ENCODE measurements at places on chromosomes 3 and 15.

- DNase-seq = peak; percentile 81
- H3K4me3 ChIP-seq = no peak overlapping the region
- H3K27me3 ChIP-seq = no peaks in the 10 kb centered on the region
- peaks cover 10% of the 10 kb centered on the region for H3K4me1 ChIP-seq
- H3K27ac ChIP-seq = no peak overlapping the region
Observed at GRCh38 chr15:73677146-73677607, 7.0 kb upstream of the CD276 start.

GRCh38 chr3:46365041-46365440 is 5.7 kb upstream of the CCR5 start:
- H3K27ac ChIP-seq = no peak overlapping the region
- no peak for DNase-seq

- no peaks in the 10 kb centered on the region for H3K4me1 ChIP-seq
- H3K36me3 ChIP-seq = no peaks in the 10 kb centered on the region
- H3K27me3 ChIP-seq = no peaks in the 10 kb centered on the region
Observed at GRCh38 chr3:129204473-129204872, 20.8 kb upstream of the CNBP start.

DNA sequence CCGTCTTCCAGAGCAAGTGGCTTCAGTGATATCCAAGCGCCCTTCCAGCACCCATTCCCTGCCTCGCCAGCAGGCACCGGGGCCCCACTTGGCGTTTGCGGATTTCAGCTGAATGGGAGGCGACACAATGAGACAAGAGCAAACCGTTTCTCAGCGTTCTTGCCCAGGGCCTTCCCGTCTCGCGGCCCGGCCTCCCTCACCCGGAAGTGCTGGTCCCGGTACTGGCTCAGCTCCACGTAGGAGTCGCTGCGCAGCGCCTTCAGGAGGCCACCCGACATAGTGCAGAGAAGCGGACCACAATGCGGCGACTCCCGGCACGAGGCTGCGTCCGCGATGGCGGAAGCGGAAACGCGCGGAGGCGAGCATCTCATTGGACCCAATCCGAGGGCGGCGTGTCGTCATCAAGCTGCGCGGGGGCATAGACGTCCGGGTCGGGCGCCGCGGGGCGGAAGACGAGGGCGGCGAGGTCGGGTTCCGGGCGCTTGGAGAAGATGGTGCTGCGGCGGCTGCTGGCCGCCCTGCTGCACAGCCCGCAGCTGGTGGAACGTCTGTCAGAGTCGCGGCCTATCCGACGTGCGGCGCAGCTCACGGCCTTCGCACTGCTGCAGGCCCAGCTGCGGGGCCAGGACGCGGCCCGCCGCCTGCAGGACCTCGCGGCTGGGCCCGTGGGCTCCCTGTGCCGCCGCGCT is at the start of gene NCBP2:
Gene NCBP2, minus strand, starts transcription at position 303 of the 689 bp plus-strand sequence. Its CDS starts 25 bp downstream, at position 278.
- H3K27ac ChIP-seq = peak within 1 kb of the TSS; percentile 84
- peak; percentile 98 for DNase-seq
- H3K36me3 ChIP-seq = peaks cover 30% of the 10 kb centered on the region
- H3K4me3 ChIP-seq = peak within 1 kb of the TSS; percentile 95
- no peaks in the 10 kb centered on the region for H3K27me3 ChIP-seq

- no peaks in the 10 kb centered on the region for H3K36me3 ChIP-seq
- peak overlapping the region; percentile 51 for H3K4me3 ChIP-seq
- peaks cover 80% of the 10 kb centered on the region for H3K4me1 ChIP-seq
- peak overlapping the region; percentile 99 for H3K27ac ChIP-seq
- DNase-seq = peak; percentile 95
Observed at GRCh38 chr3:13110678-13111116, 37.5 kb upstream of the IQSEC1 start.

Measured in PC-3 (cell line).